ENCODE measurements at places on chromosomes 12 and 14.

DNA sequence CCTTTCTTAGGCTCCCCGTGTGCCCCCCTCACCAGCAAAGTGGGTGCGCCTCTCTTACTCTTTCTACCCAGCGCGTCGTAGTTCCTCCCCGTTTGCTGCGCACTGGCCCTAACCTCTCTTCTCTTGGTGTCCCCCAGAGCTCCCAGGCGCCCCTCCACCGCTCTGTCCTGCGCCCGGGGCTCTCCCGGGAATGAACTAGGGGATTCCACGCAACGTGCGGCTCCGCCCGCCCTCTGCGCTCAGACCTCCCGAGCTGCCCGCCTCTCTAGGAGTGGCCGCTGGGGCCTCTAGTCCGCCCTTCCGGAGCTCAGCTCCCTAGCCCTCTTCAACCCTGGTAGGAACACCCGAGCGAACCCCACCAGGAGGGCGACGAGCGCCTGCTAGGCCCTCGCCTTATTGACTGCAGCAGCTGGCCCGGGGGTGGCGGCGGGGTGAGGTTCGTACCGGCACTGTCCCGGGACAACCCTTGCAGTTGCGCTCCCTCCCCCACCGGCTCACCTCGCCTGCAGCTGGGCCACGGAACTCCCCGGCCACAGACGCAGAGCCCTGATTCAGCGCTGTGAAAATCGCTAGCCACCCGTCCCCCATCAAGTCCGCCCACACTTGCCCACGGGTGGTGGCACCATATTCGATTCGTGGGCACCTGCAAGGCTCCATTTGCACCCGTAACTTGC is 1.3 kb downstream of the TMEM233 start:
- DNase-seq: peak; percentile 72

DNA sequence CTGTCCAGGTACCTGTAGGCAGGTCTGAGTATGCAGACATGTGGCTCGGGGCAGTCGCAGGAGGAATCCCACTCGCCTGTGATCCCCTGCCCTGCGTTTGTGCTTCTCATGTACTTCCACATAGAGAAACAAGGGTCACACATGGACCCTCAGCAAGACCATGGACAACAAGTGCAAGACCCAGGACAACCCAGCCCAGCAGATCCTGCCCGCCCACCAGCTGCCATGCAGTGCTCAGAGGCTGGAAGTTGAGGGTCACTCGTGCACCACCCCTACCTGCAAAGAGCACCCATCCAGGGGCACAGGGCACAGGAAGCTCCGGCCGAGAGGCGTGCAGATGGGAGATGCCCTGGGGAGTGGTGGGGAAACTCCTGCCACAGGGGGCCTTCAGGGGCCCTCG is 67.5 kb upstream of the C14orf180 start:
- peak; percentile 39 for DNase-seq

DNA sequence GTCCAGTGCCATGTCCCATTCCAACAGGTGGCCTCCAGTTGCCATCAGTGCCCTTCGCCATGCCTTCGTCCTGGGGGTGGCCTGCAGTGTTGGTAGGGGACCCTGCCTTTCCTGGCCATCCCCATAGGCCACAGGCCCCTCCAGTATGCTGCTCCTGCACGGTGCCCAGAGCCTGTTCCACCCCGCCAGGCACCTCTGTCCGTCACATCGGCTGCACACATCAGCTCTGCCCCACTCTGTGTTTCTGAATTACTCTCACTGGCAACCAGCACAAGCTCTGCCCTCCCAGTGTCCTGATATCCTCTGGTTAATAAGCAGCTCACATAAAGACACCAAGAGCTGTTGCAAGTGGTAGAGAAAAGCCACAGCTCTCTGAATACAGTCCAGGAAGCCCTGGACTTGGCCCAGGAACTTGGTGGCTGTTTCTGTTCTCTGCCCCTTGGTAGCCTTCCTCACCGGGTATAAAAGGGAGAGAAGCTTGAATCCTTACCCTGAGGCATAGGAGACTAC is 31.3 kb upstream of the ATP2A2 start:
- no peak for DNase-seq

GRCh38 chr12:128661226-128661569 is 162.6 kb downstream of the SLC15A4 start:
- no peak for DNase-seq

- DNase-seq: no peak
Observed at GRCh38 chr14:67416810-67417209, 4.8 kb upstream of the PLEK2 start.

DNA sequence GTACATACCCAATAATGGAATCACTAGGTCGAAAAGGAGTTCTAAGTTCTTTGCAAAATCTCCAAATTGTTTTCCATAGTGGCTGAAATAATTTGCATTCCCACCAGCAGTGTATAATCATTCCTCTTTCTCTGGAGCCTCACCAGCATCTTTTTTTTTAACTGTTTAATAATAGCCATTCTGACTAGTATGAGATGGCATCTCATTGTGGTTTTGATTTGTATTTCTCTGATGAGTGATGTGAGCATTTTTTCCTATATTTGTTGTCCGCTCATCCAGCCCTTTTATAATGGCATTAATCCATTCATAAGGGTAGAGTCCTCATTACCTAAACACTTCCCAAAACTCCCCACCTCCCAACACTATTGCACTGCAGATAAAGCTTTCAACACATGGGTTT is 278.3 kb downstream of the SEC23A start:
- DNase-seq: no peak

- no peak for DNase-seq
Observed at GRCh38 chr12:106234449-106234848, 13.4 kb downstream of the CKAP4 start.

DNA sequence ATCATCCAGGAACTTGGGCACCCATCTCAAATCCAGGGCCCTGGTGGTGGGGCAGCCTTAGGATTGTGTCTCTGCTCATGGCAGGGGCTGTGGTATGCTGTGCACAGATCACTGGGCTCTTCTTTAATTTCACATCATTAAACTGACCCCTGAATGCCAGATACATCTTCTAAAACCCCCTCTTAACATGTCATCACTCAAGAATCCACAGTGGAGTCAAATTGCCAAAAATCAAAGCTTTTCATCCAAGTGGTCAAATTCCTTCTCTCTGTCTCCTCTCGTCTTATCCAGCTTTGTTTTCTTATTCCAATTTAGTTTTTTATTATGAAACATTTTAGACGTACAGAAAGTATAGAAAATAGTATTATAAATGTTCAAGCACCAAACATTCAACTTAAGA is 97.5 kb downstream of the ADCK1 start:
- DNase-seq: no peak

GRCh38 chr12:80837342-80837978 is 100.3 kb downstream of the LIN7A start:
- peak; percentile 64 for DNase-seq

DNA sequence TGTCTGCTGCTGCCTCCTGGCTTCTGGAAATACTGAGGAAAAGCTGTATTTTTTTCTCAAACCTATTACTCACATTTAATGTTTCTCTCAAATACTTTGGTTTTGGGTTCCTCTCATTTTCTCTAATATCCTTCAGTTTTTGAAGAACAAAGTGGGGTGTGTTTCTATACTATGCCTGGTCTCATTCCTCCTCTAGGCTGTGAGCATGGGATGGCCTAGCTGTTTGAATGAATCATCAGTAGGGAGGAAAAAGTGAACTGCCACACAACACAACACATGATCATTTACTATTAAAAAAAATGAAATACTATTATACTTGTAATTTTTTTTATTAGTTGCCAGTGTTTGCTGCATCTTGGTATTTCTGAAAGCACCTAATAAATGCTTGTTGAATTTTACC is 11.3 kb upstream of the SMCO3 start:
- no peak for DNase-seq

Data from ecto neural progenitor cell (in vitro differentiated cells).